ENCODE measurements at places on chromosomes 4 and X. TPM values are rescaled to one million over a fixed set of nuclear protein-coding genes. Genes with fewer than 3 reads are reported as not detected.

DNA sequence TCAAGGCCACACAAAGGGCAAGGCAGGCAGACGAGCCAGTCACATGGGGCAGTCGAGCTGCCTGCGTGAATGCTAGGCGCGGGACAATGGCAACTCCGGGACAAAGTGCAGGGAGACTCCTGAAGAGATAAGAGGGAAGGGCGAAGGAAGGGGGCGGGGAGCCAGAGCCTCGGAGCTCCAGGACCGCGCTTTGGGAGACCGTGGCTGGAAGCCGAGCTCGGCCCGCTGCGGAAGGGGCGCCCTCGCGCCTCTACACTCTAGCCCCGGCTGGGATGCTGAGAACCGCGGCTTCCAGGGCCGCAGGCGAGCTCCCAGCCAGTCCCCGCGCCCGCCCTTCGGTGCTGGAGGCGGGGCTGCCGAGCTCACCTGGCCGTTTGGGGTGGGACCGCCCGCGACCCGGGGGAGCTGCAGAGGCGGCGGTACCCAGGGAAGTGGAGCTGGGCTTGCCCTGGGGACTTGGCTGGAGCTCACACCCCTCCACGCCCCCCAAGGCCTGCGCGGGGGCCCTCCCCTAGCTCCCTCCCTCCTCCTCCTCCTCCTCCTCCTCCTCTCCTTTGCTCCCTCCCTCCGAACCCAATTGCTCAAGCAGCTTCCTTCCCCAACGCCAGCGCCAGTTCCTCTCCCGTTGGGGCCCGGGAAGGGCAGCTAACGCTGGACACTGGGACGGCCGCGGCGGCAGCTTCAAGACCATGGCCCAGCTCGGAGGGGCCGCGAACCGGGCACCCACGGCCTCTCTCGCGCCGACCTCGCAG is at the start of gene SOWAHD:
Gene SOWAHD (plus strand): TSS at position 610 of the 752 bp plus-strand sequence. CDS start 80 bp downstream, at position 690.
- DNase-seq, result no peak

Gene LYAR
- total RNA-seq, result 9.9 TPM

DNA sequence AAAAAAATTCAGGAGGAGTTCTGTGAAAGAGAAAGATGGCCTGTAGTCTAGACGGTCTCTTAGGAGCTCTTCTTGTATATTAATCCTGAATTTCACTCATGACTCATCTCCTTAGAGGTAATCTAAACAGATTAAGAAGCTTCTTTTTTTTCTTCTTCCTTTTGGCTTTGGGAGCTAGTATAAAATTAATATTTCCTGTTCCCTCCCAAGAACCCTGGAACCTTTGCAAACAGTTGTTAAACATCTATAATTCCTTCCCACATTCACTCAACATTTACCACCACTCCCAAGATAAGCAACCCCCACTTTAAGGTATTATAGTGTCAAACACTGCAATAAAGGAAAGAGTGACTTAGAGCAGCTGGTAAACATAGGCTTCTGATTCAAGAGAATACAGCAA is 146.4 kb upstream of the EDNRA start:
- DNase-seq, result no peak

- DNase-seq, result no peak
Observed at GRCh38 chr4:84865600-84865999, 100.9 kb downstream of the WDFY3 start.

DNA sequence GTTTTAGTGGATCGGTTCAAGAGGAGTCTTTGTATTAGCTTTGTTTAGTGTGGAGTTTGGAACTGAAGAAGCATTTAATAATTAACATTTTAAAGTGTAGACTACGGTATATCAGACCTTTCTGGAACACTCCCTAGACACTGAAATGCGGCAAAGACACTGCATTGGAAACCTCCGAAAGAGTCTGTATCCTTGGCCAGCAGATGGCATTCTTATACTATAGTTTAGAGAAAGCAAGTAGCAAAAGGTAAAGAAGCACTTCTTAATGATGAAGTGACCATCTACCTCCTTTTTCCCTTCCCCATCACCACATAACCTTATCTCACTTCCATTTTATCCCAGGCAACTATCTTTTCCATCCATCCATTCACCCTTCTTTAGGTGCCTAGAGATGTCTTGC is 7.6 kb downstream of the FABP2 start:
- peak; percentile 57 for DNase-seq

DNA sequence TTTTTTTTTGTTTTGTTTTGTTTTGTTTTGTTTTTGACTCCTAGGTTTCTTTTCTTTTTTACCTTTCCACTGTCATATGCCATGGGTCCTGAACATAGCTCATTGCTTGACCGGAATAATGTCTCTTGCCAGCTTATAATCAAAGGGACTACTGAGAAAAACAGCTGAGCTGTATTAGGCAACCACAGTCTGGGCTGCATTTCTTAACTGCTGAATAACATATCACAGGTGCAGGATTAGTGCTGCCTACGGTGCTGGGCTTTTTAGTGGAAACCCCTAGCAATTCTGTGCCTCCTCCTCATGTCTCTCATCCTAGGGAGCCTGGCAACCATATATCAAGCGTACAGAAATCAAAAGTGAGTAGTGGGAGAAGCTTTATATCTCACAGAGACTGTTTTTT is 333.5 kb downstream of the BMPR1B start:
- DNase-seq, result no peak

DNA sequence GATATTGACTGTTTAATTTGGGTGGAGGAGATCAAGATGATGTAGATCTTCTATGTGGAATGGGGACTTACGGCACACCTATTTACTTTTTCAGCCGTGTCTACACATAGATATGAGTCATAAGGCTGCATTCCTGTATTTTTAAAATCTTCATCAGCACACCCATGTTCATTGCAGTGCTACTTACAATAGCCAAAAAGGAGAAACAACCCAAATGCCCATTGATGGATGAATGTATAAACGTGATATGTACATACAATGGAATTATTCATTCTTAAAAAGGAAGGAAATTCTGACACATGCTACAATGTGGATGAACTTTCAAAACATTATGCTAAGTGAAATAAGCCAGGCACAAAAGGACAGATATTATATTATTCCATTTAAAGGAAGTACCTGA is 98.6 kb downstream of the AASDH start:
- peak; percentile 55 for DNase-seq

Data from lung microvascular endothelial cell (primary cell).